Right forelimb (tissue), 1 donor: ENCODE measurements at places on chromosomes 7 and 10.
A peak's percentile ranks its signal among the peaks of the same experiment; 100 is the strongest.

- DNase-seq: no peak
Measured at GRCh38 chr7:80950550-80950967, 31.7 kb upstream of the SEMA3C start.

DNA sequence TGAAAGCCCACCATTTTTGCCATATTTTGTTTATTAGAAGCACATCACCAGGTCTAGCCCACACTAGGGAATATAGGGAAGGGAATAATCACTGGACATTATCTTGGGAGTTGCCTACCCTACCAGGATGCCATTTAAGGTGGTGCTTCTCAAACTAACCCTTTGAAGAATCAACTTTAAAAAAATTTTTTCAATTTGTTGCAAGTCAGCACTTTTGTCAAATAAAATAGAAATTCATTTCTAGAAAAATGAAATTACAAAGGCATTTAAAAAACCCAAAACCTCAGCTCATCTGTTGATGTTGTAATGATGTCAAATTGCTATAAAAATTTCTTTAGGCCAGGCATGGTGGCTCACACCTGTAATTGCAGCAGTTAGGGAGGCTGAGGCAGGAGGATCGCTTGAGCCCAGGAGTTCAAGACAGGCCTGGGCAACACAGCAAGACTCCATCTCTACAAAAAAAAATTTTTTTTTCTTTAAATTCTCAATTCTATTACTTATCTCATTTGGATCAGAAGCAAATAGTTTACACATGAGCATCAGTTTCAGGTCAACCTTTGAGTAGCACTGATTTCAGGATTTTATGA is 2.5 kb upstream of the NFE2L3 start:
- no peak for DNase-seq

- no peak for DNase-seq
Measured at GRCh38 chr10:89171996-89172395, 35.1 kb downstream of the CH25H start.

DNA sequence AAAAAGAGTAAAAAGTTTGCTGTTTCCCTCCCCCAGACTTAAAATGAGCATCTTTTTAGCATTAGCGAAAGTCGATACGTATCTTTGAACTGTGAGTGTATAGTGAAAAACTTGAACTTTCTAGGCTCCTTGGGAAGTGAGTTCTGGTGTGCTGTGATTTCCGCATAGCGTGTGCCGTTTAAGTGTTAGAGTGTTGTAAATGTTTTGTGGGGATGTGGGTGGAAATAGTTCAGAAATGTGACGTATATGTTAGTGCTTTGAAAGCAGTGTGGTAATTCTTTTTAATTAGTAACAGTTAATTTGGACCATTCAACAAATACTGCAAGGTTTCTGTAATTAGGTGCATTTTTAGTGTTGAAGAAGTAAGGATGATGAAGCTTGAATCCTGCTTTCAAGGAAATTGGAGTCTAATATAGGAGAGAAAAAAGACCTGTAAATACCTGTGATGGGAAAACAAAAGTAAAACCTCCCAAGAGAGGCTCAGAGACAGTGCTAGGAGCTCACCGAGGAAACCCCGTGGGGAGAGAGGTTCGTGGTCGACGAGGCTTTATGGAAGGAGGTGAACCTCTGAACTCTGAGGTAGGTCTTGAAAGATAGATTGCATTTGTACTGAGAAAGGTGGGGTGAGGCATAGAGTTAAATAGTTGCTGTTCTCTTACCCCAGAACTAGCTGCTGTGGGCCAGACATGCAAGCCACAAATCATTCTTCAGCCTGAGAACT is 40.8 kb downstream of the RBM33 start:
- no peak for DNase-seq

GRCh38 chr7:92830532-92831110 is 5.8 kb downstream of the CDK6 start:
- DNase-seq: no peak

GRCh38 chr10:62462461-62462860 is 88.3 kb downstream of the ZNF365 start:
- DNase-seq: no peak

- no peak for DNase-seq
Measured at GRCh38 chr7:38105874-38106483, 72.1 kb upstream of the STARD3NL start.

DNA sequence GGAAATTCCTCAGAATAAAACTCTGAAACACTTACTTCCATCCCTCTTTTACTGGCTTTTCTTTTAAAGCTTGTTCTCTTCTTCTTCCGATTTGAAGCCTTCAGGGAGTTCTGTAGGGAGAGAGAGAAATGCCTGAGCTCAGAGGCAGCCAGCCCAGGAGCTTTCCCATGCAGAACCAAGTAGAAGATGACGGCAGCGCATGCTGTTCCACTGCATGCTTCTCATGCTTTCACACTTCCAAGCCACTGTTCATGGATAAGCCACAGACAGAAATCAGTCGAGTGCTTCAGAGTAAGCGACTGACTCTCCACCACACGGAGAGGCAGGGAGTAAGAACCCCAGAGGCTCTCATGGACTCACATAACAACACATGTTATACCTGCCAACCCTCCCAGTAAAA is 237.3 kb downstream of the DGKI start:
- no peak for DNase-seq

DNA sequence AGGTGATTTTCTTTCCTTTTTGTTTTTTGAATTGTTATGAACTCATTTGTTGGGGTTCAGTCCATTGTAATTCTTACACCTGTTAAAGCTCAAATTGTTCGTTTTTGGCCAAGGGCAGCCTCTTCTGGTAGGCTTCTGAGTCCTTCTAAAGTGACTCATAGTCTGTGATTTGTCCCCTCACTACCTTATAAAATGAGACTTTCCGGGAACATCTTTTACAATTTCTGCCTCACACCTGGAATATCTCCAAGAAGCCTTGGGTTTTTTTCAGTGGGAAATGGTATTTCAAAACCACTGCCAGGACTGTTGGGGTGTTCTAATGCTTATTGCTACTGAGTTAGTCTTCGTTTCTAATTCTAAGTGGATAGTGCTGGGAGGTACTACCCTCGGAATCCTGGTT is 56.7 kb downstream of the BMPR1A start:
- DNase-seq: no peak

DNA sequence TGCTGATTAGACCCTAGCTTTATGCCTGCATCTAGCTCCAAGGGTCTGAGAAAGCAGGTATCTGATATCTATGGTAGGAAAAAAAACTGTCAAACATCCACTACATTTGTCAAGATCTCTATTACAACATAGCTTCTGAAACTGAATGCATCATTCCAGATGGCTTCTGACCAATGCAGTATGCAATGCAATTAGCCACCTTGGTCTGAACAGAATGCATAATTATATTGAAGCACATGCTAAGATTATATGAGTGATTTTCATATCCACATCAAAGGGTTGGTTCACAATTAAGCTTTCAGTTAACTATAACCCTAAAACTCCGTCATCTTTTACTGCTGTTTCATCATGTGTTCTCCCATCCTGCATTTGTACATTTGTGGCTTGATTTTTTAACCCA is 271.4 kb downstream of the POLR1F start:
- no peak for DNase-seq

GRCh38 chr10:30935078-30935477 is 96.6 kb downstream of the ZNF438 start:
- no peak for DNase-seq

- DNase-seq: no peak
Measured at GRCh38 chr10:11901454-11901832, 78.3 kb downstream of the PROSER2 start.

GRCh38 chr10:124477614-124478363 is 16.2 kb downstream of the LHPP start:
- DNase-seq: no peak

DNA sequence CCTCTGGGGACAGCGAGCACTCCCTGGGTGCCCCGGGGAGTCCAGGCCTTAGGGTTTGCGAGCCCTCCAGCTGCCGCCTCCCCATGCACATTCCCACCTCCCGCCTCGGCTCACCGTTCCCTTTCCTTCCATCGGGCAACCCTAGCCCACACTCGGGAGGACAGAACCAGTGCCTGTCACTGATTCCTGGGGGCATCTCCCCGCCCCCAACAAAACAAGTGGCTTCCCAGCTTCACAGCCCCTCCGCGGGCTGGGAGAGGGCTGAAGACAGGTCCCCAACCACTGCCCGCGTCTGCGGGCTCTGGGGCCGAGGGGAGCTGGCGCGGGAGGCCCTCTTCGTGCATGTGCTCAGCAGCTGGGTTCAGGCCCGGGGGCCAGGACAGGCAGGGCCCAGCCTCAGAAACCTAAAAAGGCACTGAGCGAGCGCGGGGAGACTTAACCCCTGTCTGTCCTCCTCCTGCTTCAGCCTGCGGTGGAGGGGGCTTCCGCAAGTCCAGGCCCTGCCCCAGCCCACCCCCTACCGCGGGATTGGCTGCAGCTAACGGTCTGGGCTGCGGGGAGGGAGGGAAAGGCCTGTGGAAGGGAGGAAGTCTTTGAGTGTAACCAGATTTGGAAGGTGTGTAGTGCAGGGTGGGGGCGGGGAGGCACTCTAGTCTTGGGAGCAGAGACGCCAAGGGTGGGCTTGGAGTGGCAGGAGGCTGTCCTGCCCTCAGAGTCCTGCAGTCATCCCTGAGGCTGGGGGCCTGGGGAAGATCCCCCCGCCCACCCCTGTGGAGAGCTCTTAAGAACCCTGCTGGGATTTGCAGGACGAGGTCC is 1.2 kb downstream of the FLNC start:
- peak; percentile 92 for DNase-seq

DNA sequence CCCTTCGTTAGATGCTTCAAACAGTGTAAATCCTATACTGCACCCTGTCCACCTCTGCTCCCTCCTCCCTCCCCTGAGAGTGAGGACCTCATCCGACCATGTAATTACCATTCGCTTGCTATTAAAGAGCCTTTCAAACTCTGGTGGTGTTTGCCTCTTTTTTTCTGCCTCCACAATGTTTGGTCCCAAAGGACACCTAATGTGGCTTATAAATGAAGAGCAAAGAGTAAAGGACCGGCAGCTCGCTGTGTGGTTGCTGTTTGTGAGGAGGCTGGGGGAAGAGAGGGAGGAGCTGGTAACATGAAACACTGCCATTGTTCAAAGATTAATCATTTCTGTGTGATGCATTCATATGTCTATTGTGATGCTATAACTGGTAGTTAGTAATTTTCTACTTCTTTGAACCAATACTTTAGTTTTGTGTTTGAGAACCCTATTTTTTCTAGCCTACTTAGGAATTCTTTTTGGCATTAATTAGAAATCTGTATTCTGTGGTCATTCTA is 27.9 kb downstream of the MTURN start:
- DNase-seq: no peak

GRCh38 chr10:99562631-99563030 is 29.9 kb downstream of the NKX2-3 start:
- DNase-seq: no peak

DNA sequence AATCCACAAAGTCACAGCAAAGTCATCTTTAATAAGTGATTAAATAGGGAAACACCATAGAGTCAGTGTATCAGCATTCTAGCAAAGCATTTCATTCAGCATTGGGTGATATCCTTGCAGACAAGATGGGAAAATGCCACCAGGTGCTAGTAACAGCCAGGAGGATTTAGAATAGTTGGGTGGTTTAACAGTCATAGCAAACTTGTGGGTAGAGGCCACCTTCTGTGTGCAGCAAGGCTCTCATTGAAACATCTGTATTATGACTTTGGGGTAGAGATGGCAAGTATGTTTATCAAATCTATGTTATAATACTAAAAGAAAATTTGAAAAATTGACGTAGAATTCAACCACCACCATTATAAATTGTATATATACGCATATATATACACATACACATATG is 26.4 kb upstream of the ADO start:
- DNase-seq: no peak

DNA sequence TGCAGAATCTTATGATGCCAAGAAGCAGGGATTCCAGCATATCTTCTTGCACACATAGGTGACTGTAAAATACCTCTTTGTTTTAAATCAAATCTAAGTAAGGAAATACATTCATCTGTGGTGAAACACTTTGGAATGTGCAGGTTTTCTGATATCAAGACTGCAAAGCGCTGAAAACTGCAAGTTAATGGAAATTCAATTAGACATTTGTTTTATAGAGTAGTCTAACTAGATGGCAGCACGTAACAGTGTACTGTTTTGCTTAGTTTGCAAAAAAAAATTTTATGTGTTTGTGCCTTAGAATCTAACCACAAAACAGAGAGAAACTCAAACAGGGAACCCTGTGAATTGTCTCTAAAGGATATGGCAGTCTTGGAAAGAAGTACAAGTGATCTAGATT is 259.2 kb downstream of the HDAC9 start:
- no peak for DNase-seq

- no peak for DNase-seq
Measured at GRCh38 chr10:128481152-128481840, 355.1 kb upstream of the MKI67 start.

- DNase-seq: no peak
Measured at GRCh38 chr10:21069278-21069677, 172.2 kb upstream of the NEBL start.

DNA sequence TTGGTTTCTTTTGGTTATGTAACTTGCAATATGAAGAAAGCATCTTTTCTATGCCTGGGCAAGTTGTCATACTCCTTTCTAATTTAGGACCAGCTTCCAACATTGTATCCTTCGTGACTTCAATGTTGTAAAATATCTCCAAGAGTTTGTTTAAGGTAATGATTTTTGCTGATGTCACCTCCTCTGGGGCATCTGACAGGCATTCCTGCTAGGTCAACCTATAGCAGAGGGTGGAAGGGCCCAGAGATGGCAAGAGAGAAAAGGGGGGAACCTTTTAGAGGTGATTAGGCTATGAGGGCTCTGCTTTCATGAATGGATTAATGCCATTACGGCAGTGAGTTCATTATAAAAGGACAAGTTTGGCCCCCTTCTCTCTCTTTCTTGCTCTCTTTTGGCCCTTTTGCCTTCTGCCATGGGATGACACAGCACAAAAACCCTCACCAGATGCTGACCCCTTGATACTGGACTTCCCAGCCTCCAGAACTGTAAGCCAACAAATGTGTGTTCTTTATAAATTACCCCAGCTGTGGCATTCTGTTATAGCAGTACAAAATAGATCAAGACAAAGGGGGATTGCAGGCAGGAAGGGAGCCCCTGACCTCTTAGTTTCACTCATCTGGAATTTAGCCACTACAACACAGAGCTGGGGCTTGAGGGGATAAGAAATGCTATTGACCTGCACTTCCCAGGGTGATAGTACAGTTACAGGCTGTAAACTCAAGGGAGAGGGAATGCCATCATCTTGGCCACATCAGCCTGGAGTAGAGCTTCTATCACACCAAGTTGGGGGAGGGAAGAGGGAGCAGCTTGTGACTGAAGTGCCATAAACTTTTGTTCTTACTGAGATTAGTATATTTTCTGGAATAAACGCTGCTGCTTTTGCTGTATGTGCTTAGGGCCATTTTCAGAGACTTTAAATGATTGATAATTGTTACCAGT is 195.9 kb downstream of the CFTR start:
- no peak for DNase-seq

DNA sequence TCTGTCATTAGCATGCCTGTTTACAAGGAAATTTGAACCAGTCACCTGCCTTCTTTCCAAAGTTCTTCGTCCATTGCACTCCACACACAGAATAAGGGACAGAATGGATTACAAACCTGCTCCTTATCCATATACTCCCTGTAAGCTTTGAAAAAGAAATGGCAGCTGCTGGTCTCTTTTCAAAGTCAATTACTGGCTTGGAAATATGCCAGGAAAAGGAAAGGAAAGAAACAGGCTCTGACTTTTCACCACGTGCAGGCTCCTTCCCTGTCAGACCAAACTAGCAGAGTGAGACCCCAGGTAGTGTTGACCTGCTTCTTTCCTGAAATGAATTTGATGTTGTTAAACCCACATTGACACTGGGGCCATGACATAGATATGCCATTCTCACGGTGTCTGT is 84.5 kb downstream of the LHFPL3 start:
- DNase-seq: no peak
